H4 (cell line): ENCODE measurements at places on chromosomes 1 and 21. TPM values are rescaled to one million over a fixed set of nuclear protein-coding genes. Genes with fewer than 3 reads are reported as not detected.

VSIG8 gene
- 0.14 TPM in 1 of 2 replicates, not detected in the other for total RNA-seq

YIPF1 gene
- total RNA-seq: 45.0 and 53.8 TPM in 2 replicates

PGLYRP4 gene
- total RNA-seq: not detected in 2 replicates

GPR3 gene
- 0.23 and 1.1 TPM in 2 replicates for total RNA-seq

SERTAD4 gene
- 3.7 and 8.3 TPM in 2 replicates for total RNA-seq
